Endothelial cell of umbilical vein (primary cell): ENCODE measurements at places on chromosomes 5 and 9. TPM values are rescaled to one million over a fixed set of nuclear protein-coding genes. Genes with fewer than 3 reads are reported as not detected.

LRRC8A gene
- total RNA-seq = 99.6 and 126 TPM in 2 replicates

SLC45A2 gene
- not detected in 2 replicates for total RNA-seq

PAXX gene
- total RNA-seq = 35.0 and 38.7 TPM in 2 replicates

DDX4 gene
- not detected in 2 replicates for total RNA-seq

OLFML2A gene
- total RNA-seq = 0.32 and 1.1 TPM in 2 replicates

GRCh38 chr5:135830384-135830700, 4.1 kb upstream of the SLC25A48 start:
- DNase-seq = no peak

- no peak for DNase-seq
These were observed 304.1 kb upstream of the PANK3 start for GRCh38 chr5:168883281-168883741.

DNA sequence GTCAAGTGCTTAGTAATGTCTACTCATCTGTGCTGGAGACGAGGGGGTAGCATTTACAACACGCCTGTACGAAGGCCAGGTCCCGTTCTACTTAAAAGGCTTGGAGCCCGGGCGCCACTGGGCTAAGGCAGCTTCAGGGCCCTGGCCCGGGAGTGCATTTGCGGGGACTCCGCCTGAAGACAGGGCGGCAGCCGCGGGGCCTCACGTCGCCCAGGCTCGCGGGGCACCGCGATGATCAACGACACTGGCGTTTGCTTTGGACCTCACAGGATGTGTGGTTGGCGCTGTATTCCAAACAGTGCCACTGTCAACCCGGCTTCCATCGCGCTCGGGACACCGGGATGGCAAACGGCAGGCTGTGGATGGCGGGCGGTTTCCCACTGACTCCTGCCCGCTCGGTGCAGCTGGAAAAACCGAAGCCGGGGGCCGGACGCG, 1.1 kb upstream of the TENT4A start:
- peak; percentile 60 for DNase-seq
